ENCODE measurements at places on chromosomes 4 and X. TPM values are rescaled to one million over a fixed set of nuclear protein-coding genes. Genes with fewer than 3 reads are reported as not detected.
A peak's percentile ranks its signal among the peaks of the same experiment; 100 is the strongest.

DNA sequence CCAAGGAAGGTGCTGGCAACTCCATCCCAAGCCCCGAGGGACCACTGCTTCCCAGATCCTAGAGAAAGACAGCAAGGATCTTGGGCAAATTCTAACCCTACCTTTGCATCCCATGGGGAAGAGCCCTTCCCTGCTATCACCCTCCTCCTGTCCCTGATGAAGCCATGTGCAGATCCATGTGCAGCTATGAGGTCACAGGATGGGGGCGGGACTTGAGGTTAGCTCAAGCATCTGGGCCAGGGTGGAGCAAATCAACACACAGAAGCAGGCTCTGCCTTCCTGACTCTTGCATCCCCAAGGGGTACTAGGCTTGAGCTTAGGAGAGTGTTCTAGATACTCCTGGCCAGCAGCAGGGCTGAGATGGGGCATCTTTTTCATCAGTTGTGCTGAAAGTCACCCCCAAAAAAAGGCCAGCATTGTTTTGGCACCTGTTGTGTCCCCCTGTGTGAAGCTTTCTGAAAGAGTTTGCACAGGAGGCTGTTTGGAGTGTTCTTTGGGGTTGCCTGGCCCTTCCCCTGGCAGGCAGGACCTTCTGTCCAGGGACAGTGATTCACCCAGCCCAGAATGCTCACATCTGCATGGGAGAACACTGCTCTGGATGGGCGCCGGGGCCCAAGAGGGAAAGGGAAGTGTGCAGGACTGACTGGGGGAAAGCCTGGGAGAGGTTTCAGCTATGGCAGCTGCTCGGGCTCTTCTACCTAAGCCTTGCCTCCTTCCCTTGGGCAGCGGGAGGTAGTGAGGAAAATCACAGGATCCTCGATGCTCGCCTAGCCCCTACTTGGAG lies 50.8 kb downstream of the PRPS1 start:
- peak; percentile 42 for DNase-seq

DNA sequence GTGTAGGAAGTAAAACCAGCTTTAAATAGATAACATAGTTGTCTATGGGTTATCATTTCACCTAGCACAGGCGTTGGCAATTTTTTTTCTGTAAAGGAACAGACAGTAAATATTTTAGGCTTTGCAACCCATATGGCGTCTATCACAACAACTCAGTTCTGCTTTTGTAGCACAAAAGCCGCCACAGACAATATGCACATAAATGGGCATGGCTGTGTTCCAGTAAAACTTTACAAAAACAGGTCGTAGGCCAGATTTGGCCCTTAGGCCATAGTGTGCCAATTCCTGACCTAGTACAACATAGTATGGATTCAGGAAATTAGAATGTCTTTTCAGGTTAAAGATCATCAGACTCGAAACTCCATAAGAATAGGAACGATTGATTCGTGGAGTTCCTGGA lies 265.3 kb upstream of the GK2 start:
- peak; percentile 9 for DNase-seq

The NEXMIF gene
- total RNA-seq = under 0.01 TPM

The KDM5C gene
- 184 TPM for total RNA-seq

The NPY1R gene
- not detected for total RNA-seq
